Posterior vena cava (tissue), 2 donors: ENCODE measurements at places on chromosomes 6 and 20. TPM values are rescaled to one million over a fixed set of nuclear protein-coding genes. Genes with fewer than 3 reads are reported as not detected.

DNA sequence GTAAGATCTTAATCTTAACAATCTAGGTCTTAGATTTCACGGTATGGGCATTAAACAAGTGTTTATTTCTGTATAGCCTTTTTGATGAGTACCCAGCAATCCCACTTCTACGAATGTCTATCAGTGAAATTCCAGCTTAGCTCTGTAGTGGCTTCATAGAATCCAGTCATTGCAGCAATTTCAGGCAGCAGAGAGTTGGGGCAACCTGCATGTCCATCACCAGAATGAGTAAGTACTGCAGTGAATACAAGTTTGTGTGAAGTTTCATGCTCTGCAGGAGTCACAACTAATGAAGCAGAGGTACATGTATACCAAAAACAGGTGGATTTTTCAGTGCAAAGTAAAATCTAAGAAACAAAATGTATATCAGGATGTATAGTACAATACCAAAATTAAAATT is 151.7 kb downstream of the OR2B2 start:
- no peak for DNase-seq

Gene EDN1
- total RNA-seq = 7.2 TPM

Gene PARD6B
- total RNA-seq = 1.0 TPM

GRCh38 chr20:40991181-40991889 is 37.3 kb upstream of the TOP1 start:
- DNase-seq = no peak
